GM19239 (cell line): ENCODE measurements at places on chromosomes 6 and 20.

DNA sequence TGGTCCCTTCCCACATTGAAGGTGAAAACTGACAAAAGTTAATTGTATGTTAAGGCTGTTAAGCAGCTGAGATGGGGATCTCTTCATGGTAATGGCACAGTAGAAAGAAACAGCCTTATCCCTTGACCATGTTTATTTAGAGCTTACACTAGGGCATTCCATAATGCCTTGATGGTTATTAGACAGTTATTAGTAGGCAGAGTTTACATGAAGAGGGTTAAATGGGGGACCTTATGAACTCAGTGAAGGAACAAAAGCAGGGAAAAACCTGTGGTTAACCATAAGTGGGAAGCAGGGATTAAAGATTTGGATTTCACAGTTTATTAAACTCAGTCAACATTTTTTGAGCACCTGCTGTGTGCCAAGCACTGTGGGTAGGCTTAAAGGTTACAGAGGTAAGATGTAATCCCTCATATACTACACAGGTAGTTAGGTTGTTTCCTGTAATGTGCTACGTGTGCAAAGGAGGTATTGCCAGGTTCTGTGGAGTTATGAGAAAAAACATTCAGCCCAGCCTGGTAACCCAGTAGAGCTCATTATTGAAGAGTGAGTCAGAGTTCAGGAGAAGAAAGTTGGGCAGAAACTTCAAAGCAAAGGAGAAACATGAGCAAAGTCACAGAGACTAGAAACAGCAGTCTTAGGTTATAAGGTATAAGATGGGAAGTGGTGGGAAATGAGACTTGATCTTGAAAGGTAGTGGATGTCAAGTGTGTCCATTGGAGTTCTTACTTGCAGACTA, 32.3 kb upstream of the GNRH2 start:
- no peak for DNase-seq

DNA sequence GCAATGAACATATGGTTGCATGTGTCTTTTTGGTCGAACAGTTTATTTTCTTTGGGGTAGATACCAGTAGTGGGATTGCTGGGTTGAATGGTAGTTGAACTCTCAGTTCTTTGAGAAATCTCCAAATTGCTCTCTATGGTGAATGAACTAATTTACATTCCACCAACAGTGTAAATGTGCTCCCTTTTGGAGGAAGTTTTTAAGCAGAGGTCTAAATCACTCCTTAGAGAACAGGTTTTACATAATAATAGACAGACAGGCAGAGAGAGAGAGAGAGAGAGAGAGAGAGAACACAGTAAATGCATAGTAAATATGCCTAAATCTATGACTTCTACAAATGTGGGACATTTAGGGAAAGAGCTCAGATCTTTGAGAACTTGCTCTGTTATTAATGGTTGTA, 37.6 kb downstream of the GRM1 start:
- DNase-seq = no peak

GRCh38 chr6:168648240-168649125, 207.5 kb downstream of the SMOC2 start:
- DNase-seq = no peak

DNA sequence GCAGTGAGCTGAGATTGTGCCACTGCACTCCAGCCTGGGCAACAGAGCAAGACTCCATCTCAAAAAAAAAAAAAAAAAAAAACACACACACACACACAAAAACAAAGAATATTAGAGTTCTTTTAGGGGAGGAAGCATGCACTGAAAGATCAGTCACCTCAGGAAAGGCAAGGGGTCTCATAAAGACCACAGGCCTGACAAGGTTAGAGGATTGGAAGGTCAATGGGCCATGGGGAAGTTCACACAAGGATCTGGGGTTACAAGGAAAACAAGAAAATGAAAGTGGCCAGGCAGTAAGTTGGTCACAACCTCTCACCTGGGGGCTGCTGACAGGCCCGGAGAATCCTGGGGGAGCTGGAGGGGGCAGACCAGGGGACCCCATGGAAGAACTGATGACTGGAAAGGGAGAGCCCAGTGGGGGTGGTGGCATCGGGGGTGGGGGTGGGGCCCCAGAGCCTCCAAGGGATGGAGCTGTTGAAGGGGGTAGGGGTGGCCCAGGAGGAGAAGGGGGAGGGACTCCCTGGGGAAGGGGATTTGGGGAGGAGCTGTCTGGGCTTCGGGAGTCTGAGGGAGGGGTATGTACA, 1.5 kb downstream of the RXRB start:
- DNase-seq = no peak

- DNase-seq = no peak
Observed at GRCh38 chr20:45218636-45219035, 2.5 kb upstream of the SEMG2 start.

DNA sequence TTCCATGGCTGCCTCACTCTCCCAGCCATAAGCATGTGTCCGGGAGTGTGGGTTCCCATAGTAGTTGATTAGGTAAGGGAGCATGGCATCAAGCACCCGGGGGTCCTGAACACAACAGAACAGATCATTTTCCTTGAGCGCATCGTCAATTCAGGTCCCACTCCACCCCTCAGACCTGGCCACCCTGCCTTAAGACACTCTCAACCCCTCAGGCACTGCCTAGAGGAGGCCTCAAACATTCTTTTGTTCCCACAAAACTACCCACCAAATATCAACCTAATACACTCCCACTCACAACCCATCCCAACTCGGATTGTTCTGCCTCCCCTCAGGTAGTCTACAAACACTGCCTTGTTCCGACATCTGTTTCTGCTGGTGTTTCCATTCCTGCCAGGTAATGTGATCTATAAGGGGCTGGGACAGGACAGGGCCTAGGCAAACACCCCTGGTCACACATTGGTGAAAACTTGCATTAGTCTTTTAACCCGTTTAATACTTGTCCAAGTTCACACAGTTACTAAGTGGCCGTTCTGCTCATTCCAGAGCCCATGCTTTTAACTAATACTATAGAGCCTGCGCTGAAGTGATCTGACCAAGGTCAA, 1.4 kb downstream of the NFS1 start:
- no peak for DNase-seq

DNA sequence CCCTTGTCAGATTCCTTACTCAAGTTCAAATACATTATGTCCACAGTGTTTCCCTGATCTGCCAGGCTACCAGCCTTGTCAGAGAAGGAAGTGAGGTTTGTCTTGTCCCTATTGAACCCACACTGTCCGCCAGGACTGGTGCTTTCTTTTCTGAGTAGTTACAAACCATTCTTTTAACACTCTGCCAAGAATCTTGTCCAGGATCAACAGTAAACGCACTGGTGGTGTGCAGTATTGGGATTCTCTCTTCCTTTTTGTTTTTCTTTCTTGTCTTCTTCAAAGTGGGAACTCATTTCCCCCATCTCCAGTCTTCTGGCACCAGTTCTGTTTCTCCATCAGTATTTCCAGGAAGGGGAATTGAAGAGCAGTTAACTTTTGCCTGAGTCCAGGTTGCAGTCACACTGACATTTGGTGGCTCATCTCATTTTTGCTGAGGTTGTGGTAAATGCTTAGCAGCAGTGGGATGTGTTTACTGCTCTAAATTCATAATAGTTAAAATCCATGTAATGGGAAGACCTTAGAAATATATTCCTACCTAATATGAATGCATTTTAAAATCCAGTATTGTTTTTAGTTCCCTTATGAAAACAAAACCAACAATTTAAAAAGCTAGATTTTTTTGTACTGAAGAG, 295.3 kb downstream of the PRL start:
- DNase-seq = no peak

- DNase-seq = no peak
Observed at GRCh38 chr6:31928672-31928939, 1.1 kb downstream of the C2 start.
